ENCODE measurements at places on chromosomes 3 and 15.

GRCh38 chr3:63043631-63044030 lies 168.4 kb upstream of the CADPS start:
- no peak for DNase-seq

DNA sequence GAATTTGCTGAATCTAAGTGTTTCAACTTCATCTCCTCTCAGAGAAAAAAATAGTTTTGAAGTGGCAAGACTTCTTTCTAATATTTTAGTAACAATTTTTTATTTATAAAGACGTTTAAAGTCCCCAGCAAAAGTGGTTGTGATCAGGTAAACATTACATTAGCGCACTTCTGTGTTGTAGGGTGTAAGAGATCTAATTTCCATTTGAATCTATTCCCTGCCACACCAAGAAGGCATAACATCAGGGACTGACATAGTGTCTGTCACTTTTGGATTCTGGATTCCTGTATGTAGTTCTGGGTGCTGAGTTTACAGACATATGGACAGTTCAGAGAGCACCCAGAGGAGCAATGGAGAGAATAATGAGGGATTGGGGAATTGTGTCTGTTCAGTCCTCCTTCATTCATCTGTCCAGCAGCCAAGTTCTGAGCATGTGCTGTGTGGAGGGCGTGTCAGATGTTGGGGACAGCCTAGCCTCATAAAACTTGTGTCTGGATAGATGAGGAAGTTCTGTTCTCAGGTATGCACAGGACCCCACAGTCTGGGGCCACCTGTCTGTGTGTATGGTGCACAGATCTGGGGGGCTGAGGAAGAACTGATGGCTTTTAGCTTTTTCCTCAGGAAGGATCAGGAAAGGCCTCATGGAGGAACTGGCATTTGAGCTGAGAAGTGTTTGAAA lies 65.6 kb downstream of the MAP2K5 start:
- no peak for DNase-seq

DNA sequence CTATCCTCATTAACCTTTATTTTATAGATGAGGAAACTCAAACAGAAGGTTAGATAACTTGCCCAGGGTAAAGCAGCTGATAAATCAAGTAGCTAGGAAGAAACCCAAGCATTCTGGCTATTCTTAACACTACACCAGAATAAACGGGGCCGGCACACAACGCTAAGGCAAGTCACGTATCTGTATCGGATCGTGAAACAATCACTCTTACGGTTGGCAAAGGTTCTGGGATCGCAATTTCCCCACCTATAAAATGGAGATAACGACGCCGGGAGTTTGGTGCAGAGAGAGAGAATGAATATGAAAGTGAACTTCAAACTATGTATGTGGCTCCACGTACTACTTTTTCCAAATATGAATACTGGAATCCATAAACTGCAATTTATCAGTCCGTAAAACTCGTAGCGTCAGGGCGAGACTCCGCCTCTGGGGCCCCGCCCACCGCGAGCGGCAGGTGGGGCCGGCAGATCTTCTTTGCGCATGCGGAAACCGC lies 252 bp upstream of the ARMC8 start:
- DNase-seq, result no peak

- DNase-seq, result no peak
Measured at GRCh38 chr3:155688481-155688880, 56.4 kb downstream of the PLCH1 start.

GRCh38 chr3:166837535-166837934 lies 542.6 kb downstream of the ZBBX start:
- peak; percentile 33 for DNase-seq
